Brain microvascular endothelial cell (primary cell): ENCODE measurements at places on chromosomes 1 and 21.

GRCh38 chr1:38746402-38746935 is 113.1 kb downstream of the RRAGC start:
- DNase-seq = no peak

DNA sequence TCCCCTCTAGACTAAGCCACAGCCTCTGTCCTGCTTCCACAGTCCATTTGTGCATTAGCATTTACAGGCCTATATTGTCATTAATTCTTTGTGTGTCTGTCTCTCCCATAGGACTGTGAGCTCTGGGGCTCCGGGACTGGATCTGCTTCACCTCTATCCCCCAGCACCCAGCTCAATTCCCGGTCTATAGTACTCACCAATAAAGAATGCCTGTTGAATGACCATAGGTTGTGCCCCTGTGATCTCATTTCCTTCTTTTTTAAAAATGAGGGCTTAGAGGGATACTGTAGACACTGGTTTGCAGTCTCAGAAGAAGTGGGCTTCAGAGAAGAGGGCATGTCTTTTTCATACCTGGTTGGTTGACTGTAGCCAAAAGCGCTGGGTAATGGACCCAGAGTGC is 8.8 kb upstream of the POU3F1 start:
- DNase-seq = no peak

DNA sequence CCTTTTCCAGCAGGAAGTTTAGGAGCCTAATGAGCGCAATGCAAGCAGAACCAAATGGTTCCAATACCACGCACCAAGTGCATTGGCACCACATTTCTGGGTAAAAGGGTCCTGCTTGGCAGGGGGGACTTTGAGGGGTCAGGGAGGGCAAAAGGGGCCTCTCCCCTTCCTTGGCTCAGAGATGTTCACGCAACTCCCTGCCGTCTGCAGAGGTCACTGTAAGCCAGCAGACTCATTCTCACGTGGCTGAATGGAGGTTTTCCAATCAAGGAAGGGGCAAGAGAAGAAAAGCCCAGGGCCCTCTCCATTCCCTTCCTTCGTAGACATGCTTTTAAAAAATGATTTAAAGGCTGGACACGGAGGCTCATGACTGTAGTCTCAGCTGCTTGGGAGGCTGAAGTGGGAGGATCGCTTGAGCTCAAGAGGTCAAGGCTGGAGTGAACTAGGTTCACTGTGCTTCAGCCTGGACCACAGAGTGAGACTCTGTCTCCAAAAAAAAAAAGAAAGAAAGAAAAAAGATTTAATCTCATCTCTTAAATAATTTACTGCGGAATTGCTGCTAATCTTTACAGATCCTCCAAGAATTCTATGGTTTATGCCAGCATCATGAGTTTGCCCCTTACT is 80.3 kb downstream of the RUNX3 start:
- no peak for DNase-seq

DNA sequence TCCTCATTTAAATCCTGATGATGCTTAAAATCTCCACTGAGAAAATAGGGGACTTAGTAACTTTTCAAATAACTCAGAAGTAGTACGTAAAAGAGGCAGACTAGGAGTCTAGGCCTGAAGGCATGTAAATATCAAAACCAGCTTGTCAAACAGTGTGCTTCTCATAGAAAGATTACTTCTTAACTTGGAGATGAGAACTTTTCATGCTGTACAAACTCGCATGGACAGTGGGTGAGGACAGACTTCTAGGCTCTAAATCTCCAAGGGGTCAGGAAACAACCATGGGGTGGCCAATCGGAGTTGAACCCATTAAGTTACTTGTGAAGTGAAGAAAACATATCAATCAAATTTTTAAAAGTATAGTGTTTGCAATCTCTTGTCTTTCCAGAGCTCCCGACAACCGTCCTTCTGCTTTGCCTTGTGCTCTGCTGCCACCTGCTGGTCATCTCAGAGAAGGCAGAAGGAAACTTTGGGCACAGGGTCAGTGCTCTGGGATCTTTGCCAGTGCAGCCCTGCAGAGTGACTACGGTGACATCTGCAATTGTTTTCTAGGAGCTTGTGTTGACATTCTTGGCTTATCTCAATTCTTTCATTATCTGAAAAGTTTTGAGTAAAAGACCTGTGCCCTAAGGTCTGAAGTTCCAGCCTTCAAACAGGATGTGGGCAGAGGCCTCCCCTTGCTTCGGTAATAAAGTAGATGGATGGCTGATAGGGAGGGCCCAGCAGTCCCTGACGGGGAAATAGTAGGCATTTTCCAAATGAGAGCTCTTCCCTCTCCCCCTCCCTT is 105.1 kb upstream of the PDE4B start:
- DNase-seq = peak; percentile 64

DNA sequence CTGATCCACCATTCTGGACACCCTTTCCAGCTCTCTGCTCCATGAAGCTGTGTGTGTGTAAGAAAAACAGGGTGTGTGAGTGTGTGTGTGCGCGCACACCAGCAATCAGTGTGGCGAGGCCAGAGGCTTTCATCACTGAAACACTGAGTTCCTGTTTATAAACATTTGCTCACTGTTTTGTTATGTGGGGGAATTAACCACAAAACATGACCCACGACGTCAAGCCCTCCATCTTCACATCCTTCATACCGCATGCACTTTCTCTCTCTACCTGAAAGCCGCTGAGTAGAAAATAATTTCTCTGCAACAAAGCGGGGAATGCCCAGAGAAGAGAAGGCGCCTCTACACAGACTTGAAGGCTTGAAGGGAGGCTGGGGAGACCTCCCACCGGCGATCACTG is 148.9 kb upstream of the IRF2BP2 start:
- no peak for DNase-seq

GRCh38 chr1:41672173-41672572 is 187.7 kb upstream of the EDN2 start:
- DNase-seq = peak; percentile 80

- peak; percentile 81 for DNase-seq
Observed at GRCh38 chr1:109769330-109770078, 5.8 kb upstream of the EPS8L3 start.

DNA sequence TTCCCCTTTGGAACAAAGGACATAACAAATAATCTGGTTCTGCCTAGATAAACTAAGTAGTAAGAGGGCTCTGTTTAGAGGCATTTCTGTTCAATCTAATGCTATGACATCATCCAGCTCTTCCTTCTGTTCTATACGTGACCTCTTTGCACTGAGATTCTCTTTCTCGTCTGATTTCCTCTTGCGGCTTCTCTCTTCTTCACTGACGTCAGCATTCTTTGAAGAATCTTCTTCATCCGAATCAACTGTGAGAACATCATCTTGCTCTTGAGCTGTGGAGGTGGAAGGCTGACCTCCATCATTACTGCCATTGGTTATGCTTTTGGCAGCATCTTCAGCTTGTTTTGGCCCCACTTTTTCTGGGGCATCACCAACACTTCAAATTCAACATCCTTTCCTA is 130.4 kb downstream of the HS2ST1 start:
- no peak for DNase-seq

DNA sequence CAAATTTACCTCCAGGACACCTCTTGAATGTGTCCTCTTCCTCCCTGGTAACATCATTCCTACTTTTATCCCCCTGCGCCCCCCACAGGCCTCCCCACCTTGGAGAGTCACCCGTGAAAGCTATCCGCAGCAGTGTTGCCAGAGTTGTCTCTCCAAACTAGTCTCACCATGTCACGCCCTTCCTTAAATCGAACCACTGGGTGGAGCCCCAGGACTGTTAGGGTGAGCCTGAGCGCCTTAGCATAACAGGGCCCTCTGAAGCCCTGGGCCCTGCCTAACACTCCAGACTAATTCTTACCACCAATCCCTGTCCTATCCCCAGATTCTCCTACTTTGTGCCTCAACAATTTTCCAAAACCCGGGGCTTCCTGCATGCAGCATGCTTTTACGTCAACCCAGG is 35.0 kb downstream of the HSD3B2 start:
- DNase-seq = no peak

GRCh38 chr1:86854352-86854751 is 59.6 kb downstream of the SELENOF start:
- DNase-seq = no peak

DNA sequence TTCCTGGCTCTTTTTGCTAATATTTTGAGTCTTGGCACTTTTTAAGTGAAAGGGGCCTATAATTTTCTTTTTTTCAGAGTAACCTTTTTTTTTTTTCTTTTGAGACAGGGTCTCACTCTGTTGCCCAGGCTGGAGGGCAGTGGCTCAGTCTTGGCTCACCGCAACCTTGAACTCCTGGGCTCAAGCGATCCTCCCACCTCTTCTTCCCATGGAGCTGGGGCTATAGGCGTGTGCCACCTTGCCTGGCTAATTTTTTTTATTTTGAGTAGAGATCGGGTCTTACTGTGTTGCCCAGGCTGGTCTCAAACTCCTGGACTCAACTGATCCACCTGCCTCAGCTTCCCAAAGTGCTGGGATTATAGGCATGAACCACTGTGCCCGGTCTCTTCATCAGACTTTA is 102.8 kb downstream of the DHRS3 start:
- DNase-seq = no peak

DNA sequence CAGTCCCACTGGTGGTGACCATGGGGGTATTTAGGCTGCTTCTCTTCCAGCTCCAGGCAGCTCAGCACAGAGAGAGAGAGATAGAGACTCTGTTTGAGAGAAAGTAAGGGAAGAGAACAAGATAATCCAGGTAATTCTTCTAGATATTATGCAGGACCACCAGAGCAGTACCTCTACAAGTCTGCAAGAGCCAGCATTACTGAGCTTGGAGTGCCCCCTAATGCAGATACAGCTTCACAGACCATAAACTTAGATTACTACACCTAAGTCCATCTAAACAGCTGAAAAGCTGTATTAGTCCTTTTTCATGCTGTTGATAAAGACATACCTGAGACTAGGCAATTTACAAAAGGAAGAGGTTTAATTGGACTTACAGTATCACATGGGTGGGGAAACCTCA is 570.3 kb downstream of the LRRIQ3 start:
- no peak for DNase-seq

DNA sequence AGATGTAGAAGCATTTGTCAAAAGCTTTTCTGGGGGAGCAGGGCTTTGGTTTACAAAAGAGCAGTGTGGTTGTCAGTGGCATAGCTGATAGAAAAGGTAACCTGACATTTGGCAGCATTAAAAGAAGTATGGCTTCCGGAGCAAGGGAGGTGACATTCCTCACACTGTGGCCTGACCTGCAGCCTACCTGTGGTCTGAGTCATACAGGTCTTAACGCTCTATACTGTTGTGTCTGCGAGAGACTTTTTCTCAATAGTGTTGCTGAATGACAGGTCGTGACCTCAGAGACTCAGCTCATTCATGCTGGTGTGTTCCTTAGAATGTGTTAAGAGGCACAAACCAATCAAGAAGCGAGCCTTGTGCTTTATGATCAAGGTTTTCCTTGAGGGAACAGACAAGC is 19.3 kb downstream of the PHGDH start:
- DNase-seq = no peak

DNA sequence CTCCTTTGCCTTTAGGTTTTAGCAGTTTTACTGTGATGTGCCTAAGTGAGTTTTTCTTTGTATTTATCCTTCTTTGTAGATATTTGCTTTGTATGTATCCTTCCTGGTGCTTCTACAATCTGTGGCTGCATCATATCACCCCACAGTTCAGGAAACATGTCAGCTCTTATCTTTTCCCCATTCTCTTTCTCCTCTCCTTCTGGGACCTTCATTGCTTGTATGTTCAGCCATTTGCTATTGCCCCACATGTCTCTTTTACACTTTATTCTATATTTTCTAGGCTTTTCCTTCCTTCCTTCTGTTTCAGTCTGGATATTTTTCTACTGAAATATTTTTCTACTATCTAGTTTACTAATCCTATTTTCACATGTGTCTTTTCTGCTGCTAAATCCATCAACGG is 14.9 kb downstream of the KNCN start:
- no peak for DNase-seq

DNA sequence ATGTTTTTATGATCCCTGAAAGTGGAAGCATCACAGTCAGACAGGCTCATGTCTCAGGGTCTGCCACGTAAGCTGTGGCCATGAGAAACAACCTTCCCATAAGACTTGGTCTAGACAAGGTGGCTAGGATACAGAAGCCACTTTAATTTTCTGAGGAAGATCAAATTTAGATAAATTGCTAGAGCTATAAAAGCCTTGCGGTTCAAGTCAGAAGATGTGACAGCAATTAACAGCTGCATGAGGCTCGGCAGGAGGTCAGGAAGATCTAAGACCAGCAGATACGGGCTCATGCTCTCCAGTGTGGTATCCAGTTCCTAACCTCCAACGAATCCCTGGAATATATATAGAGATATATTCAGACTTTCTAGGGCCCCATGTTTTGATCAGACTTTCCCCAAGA is 577.1 kb downstream of the PLPP3 start:
- DNase-seq = no peak

DNA sequence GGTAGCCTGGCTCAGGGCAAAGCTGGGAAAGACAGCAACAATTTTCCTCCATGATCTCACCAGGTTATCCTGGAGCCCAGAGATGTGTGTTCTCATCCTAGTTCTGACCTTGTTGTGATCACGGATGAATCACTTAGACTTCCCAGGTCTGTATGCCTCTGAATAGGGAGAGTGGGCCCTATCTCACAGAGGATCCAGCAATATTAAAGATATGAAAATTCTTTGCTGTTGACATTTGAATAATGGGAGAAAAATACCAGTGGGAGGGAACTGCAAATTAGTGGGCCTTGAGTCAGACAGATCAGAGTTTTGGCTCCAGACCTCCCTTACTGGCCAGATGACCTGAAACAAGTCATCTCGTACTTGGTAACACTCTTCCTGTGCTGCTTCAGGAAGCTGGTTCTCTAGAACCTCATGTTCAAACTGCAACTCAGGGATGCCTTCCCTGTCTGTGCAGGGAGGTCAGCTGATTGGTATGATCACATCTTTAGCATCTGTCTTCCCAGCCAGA is 32.8 kb upstream of the RNF19B start:
- peak; percentile 88 for DNase-seq

GRCh38 chr21:28089599-28090441 is 902.9 kb downstream of the LTN1 start:
- DNase-seq = no peak

DNA sequence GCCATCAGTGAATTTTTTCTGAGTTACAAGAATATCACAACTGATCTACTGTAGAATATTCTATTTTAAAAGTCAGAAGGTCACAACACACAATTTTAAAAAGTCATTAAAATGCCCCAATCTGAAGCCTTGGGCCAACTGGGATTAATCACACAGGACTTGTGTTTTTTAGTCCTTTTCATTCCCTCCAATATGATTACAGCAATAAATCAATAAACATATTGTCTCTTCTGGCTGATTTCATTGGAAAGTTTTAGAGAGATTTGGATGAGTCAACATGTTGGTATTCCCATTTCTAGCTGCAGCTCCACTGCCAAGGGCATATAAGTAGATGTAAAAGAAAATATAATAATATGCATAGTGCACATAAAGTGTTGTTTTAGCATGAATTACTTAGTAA is 85.8 kb downstream of the NIBAN1 start:
- peak; percentile 39 for DNase-seq

DNA sequence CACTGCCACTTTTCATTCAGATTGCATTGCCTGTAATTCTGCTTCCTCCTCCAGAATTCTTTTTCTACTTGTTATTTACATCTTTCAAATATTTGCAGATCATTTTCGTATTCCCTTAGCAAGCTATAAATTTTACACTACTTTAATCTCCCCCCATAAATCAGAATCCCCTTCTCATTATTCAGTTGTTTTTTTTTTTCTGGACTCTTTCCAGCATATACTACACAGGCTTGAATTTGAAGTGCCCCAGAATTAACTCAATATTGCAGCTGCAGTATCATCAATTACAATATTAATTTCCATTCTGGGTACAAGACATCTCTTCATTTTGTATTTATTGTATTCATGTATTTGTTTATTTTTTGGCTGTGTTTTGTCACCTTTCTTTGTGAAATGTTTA is 1494.3 kb downstream of the AMY1C start:
- DNase-seq = no peak

- DNase-seq = no peak
Observed at GRCh38 chr1:185334182-185334581, 17.1 kb upstream of the IVNS1ABP start.

GRCh38 chr1:155049651-155050559 is 1.2 kb upstream of the ADAM15 start:
- no peak for DNase-seq
